ENCODE measurements at places on chromosomes 2 and 18. TPM values are rescaled to one million over a fixed set of nuclear protein-coding genes. Genes with fewer than 3 reads are reported as not detected.

TMEM247 gene
- not detected for polyA plus RNA-seq

SERPINB4 gene
- polyA plus RNA-seq: not detected

ALPG gene
- polyA plus RNA-seq: not detected

INPP5D gene
- 4.7 TPM for polyA plus RNA-seq

TRIM43 gene
- polyA plus RNA-seq: not detected

UGT1A9 gene
- not detected for polyA plus RNA-seq

NEU2 gene
- not detected for polyA plus RNA-seq

CYP1B1 gene
- polyA plus RNA-seq: 0.67 TPM

GPAT2 gene
- 0.22 TPM for polyA plus RNA-seq

IL1A gene
- not detected for polyA plus RNA-seq

GATA6 gene
- 27.8 TPM for polyA plus RNA-seq

DHRS9 gene
- 1.1 TPM for polyA plus RNA-seq

TEX44 gene
- polyA plus RNA-seq: not detected

RNF181 gene
- 171 TPM for polyA plus RNA-seq

Data from small intestine (tissue), 16 donors.